ENCODE measurements at places on chromosomes 16 and 17.

GRCh38 chr17:79922116-79922601, 82.9 kb upstream of the CBX4 start:
- no peak for DNase-seq

DNA sequence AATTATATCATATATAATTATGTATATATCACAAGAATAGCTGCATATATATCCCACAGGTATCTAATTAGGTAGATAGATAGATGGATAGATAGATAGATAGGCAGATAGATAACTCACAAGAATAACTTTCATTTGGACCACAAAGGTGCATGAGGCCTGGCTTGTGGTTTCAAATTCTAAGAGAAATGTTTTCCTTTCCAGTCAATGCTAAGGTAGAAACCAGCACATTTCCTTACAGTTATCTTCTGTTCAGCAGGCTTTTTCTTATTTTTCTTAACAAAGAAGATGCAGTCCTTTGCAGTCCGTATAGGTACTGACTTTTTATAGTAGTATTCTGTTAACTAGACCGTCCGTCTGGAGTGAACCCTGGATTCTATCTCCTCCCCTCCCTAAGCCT, 152.9 kb upstream of the ANKFN1 start:
- no peak for DNase-seq

GRCh38 chr17:81482673-81483072, 29.9 kb downstream of the ACTG1 start:
- DNase-seq = no peak

DNA sequence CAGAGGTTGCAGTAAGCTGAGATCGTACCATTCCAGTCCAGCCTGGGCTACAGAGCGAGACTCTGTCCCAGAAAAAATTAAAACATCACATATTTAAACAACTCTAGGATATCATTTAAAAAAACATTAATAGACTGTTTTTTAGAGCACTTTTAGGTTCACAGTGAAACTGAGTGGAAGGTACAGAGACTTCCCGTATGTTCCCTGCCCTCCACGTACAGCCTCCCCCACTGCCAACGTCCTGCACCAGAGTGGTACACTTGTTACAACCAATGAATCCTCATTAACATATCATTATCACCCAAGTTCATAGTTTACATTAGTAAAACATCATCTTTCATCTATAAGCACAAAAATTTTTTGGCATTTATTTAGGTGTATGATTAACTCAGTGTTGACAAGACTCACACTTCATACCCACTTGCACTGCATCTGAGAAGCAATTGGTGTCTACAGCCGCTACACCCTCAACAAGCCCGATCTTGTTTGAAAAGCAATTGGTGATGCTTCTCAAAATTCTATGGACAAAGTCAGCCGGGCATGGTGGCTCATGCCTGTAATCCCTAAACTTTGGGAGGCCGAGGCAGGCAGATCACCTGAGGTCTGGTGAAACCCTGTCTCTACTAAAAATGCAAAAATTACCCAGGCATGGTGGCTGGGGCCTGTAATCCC, 39.9 kb upstream of the STH start:
- no peak for DNase-seq

DNA sequence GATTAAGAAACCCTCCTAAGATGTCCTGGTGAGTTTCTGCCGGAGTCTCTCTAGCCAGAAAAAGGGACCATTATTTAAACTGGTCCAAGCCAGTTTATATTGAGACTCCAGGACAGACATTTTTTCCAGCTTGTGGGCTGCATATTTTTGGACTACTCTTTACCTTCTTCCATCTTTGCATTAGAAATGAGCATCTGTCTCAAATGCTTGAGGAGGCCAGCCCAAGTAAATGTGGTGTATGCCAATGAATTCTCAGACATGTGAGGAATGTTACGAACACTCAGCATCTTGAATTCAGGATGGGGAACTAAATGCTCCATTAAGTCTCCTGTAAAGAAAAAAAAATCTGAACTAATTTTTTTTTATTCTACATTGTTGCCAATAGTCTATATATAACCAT, 18.4 kb downstream of the TUBD1 start:
- DNase-seq = no peak

GRCh38 chr17:76953066-76953465, 84.9 kb downstream of the MGAT5B start:
- no peak for DNase-seq

DNA sequence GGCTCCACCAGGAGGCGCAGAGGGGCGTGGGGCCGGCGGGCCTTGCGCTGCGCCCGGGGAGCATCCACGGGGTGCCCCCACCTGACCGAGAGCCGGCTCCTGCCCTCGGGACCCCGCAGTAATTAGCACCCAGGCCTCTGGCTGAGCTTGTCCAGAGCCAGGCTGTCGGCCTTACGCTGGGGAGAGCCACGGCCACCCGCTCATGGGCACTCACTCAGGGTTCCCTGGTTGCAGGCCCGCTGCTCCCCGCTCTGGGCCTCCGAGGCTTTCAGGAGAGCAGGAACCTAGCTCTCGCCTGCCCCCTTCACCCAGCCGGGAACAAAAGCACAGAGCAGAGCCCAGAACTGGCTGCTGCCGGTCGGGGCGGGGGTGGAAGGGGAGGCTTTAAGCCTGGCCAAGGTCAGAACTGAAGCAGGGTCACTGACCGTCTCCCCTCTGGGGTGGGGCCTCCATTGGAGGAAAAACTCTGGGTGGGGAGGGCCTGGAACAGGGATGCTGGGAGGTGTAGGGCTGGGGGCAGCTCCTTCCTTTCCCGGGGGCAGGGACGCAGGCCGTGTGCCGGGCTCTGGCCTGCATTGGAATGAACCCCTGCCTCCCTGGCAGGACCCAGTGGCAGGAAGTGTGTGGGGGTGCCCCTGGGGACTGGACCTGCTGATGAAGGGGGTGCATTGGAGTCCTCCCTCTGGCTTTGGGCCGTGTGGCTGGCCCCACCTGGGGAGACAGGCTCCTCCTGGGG, 12.3 kb downstream of the GLIS2 start:
- peak; percentile 36 for DNase-seq

- no peak for DNase-seq
Measured at GRCh38 chr16:67541391-67542263, 13.0 kb downstream of the RIPOR1 start.

DNA sequence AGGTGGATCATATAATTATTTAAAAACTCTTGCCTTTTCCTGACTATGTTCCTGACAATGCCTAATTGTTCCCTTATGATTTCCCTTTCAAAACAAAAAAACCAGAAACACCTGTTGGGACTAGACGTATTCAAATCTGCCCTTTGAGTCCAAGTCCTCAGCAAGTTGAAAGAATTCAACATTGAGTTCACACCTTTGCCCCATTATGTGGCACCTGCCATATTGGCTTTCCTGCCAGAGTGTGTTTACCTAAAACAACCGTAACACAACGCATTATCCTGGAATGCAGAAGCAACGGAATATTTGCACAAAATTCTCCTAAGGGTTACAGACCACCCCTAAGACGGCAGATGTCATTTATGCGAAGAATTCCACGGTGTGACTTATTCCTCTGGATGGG, 105.9 kb downstream of the ZFHX3 start:
- no peak for DNase-seq

- DNase-seq = no peak
Measured at GRCh38 chr17:48995974-48996721, 1.0 kb upstream of the IGF2BP1 start.

DNA sequence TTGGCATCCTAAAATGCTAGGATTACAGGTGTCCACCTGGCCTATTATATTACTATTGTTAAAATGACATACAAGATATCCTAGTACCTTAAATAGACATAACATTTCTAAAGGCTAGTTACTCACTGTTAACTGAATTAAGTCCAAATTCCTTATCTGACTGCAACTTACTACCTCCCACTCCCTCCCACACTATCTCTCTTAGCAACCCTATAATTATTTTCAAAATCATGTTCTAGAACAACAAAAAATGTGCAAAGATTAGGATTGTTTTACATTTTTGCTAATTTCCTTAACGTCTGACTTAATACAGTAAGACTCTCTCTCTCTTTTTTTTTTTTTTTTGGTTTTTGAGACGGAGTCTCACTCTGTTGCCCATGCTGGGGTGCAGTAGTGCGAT, 2.2 kb upstream of the ATF7IP2 start:
- no peak for DNase-seq

DNA sequence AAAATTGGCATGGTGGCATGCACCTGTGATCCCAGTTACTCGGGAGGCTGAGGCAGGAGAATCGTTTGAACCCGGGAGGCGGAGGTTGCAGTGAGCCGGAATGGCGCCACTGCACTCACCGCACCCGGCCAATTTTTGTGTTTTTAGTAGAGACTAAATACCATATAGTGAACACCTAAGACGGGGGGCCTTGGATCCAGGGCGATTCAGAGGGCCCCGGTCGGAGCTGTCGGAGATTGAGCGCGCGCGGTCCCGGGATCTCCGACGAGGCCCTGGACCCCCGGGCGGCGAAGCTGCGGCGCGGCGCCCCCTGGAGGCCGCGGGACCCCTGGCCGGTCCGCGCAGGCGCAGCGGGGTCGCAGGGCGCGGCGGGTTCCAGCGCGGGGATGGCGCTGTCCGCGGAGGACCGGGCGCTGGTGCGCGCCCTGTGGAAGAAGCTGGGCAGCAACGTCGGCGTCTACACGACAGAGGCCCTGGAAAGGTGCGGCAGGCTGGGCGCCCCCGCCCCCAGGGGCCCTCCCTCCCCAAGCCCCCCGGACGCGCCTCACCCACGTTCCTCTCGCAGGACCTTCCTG, at the start of gene HBQ1:
Gene HBQ1, plus strand, starts transcription at position 359 of the 575 bp plus-strand sequence. Its CDS starts 28 bp downstream, at position 387.
- DNase-seq = no peak

- no peak for DNase-seq
Measured at GRCh38 chr16:84098939-84099338, 17.8 kb downstream of the MBTPS1 start.

DNA sequence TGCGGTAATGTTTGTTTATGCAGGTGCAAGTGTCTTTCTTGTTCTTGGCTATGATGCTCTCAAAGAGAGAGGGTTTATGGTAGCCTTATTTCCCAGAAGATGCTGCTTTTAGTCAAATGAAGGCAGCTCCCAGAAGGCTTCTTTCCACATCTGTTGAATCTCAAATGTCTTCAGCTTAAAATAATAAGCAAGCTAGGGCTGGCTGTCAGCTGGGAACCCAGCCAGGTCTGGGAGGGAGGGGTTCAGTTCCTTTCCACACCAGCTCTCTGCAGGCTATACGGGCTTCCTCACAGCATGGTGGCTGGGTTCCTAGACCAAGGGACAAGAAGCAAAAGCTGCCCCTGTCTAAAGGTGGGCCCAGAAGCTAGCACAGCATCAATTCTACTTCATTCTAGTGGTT, 47.4 kb upstream of the ATF7IP2 start:
- no peak for DNase-seq

- no peak for DNase-seq
Measured at GRCh38 chr16:53100131-53100748, 45.4 kb downstream of the CHD9 start.
